ENCODE measurements at places on chromosomes 4 and X. TPM values are rescaled to one million over a fixed set of nuclear protein-coding genes. Genes with fewer than 3 reads are reported as not detected.
A peak's percentile ranks its signal among the peaks of the same experiment; 100 is the strongest.

Gene RGN
- total RNA-seq: 4.8 TPM

DNA sequence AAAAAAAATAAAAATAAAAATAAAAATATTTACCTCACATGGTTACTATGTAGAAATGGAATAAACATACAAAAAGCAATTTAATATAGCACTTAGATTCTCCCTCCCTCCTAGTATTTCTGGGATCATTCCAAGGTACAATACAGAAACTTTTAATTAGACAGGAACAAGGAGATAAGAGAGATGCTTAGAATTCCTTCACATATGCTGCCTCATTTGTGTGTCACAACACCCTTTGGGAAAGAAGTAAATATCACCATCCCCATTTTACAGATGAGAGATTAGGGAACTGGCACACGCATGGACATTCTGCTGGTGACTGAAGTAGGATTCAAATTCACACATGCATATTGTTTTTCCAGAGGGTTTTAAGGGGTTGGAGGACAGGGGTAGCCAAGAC, 164.2 kb downstream of the APBB2 start:
- DNase-seq: no peak

DNA sequence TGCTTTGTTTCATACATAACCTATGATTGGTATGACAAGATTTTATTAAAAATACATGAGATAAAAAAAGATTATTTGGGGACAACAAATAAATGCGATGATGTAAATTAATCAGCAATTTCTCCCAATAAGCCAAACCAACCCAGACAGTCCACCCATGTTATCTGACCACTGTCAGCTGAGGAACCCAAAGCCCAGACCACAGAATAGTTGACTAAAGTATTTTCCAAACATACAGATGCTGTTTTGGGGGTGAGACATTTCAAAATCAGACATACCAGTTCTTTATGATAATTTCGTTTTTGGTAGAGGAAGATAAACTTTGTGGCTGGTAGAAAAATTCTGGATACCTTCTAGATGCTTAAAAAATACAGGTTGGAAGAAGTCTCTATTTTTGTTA, 650.8 kb upstream of the FAM241A start:
- no peak for DNase-seq

DNA sequence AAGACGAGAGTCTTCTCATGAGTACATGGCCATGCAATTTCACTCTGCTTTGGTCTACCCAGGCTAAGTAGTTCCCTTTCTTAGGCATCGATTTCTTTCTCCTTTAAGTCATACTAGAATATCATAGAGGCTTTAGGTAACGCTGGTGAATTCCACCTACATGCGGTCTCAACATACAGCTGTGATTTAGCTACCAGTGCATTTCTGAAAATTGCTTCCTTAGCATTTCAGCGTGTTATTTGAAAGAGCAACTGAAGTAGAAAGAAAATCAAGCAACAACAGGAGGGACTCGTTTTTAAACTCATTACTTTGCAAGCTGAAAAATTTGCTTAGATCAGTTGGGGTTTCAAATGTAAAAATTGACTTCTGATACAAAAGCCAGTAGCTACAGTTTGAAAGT, 48.1 kb upstream of the RASGEF1B start:
- no peak for DNase-seq

Gene C1QTNF7
- not detected for total RNA-seq

Gene CXorf49
- total RNA-seq: not detected

- DNase-seq: no peak
Observed at GRCh38 chr4:101954975-101955678, 164.6 kb downstream of the BANK1 start.

DNA sequence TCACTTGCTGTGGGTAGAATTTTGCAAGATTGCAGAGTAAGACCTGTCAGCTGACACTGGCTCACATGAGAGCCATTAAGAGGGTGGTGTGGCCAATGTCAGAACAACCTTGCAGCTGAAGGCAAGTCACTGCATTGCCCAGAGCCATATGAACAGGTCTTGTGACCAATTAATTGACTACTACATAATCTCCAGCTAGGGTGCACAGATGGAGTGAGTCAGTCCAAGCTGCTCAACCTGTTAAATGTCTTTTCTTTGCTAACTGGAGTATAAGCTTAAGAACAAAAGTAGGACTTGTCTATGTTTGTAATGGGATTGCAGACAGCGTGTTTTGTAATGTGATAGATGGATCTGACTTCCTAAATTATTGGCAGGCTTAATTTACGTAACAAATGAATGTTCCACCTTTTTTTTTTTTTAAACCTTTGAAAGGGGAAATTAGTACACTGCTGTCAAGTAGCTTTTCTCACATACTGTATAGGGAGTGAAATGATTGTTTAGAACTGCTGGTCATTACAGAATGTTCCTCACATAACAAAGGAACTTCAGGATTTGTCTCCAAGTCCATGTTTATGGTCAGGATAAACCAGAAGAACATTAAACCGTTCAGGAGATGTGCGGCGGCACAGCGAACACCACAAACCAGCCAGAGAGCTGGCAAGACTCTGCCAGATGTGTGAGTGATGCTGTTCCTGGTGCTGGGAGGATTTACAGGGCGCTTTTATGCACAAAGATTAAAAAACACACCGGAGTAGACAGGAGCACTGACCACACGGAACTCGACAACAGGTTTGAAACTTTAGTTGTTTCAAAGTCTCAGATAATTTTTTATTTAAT, 37.0 kb downstream of the FNIP2 start:
- no peak for DNase-seq

GRCh38 chr4:150078579-150079080, 385 bp downstream of the DCLK2 start:
- peak; percentile 81 for DNase-seq

DNA sequence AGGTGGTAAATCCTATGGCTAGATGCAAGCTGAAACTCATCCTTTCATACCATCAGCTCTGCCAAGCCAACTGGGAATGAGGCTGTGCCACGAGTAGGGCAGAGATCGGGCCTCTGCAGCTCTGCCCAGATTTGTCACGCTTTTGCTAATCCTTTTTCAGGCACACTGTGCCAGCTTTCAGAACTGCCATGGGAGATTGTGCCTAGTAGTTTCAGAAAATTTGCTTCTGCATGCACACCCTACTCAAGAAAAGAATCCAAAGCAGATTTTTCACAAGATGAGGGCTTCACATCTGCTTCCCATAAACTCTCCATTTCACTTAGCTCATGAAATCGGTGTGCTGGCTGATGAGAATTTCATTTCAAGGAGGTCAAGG, 3.3 kb upstream of the ADH7 start:
- DNase-seq: no peak

GRCh38 chrX:15515931-15516330, 15.3 kb downstream of the BMX start:
- DNase-seq: peak; percentile 53
